ENCODE measurements at places on chromosomes 1 and 21. TPM values are rescaled to one million over a fixed set of nuclear protein-coding genes. Genes with fewer than 3 reads are reported as not detected.
A peak's percentile ranks its signal among the peaks of the same experiment; 100 is the strongest.

GRCh38 chr1:64754173-64754572 is 9.3 kb downstream of the RAVER2 start:
- H3K27ac ChIP-seq, result no peak overlapping the region
- peaks cover 12% of the 10 kb centered on the region for H3K36me3 ChIP-seq
- no peak overlapping the region for H3K4me3 ChIP-seq
- DNase-seq, result no peak
- H3K27me3 ChIP-seq, result peaks cover 13% of the 10 kb centered on the region

DNA sequence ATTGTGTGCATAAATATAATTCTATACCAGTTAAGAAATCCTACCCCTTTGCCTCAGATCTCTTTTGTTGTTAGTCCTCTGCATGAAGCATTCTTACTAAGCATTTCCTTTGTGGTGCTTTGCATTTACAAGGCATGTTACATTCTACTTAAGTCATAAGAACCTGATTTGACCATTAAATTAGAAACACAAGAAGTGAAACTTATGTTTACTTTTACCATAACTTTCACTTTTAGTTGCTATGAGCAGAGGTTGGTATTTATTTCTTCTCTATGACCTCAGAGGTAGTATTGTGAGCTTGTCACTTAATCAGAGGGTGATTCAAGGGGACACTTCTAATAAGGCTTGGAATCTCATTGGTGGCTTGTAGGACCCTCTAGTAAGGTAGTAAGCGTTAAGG is 9.0 kb downstream of the FAM20B start:
- peak overlapping the region; percentile 10 for H3K4me3 ChIP-seq
- H3K4me1 ChIP-seq, result peaks cover 65% of the 10 kb centered on the region
- no peaks in the 10 kb centered on the region for H3K36me3 ChIP-seq
- H3K27me3 ChIP-seq, result no peaks in the 10 kb centered on the region
- DNase-seq, result peak; percentile 39

GRCh38 chr21:41439248-41439647 is 13.2 kb downstream of the MX1 start:
- H3K4me1 ChIP-seq, result peaks cover 2% of the 10 kb centered on the region
- peaks cover 67% of the 10 kb centered on the region for H3K36me3 ChIP-seq

DNA sequence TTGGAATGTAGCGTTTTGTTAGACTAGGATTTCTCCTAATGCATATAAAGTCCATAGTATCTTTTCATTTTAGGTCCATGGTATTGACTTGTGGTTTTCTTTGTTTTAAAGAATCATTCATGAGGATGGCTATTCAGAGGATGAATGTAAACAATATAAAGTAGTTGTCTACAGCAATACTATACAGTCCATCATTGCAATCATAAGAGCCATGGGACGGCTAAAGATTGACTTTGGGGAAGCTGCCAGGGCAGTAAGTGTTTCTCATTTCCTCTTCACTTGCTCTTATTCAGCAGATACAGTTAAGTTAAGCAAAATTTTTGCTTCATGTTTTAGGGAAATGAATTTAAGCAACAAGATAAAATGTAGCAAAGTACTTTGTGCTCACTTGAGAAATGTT is 25.4 kb downstream of the GNAI3 start:
- no peak overlapping the region for H3K27ac ChIP-seq
- H3K27me3 ChIP-seq, result no peaks in the 10 kb centered on the region
- no peak overlapping the region for H3K4me3 ChIP-seq
- peaks cover 20% of the 10 kb centered on the region for H3K4me1 ChIP-seq

- DNase-seq, result no peak
- H3K27me3 ChIP-seq, result no peaks in the 10 kb centered on the region
- H3K4me1 ChIP-seq, result peaks cover 3% of the 10 kb centered on the region
- no peaks in the 10 kb centered on the region for H3K36me3 ChIP-seq
- H3K4me3 ChIP-seq, result no peak overlapping the region
These were observed 95.5 kb downstream of the SSBP3 start for GRCh38 chr1:54310439-54311328.

GRCh38 chr1:78277253-78277652 is 213.5 kb upstream of the PTGFR start:
- no peaks in the 10 kb centered on the region for H3K27me3 ChIP-seq
- no peaks in the 10 kb centered on the region for H3K36me3 ChIP-seq
- no peak overlapping the region for H3K4me3 ChIP-seq
- no peak for DNase-seq
- H3K27ac ChIP-seq, result no peak overlapping the region
- no peaks in the 10 kb centered on the region for H3K4me1 ChIP-seq

DNA sequence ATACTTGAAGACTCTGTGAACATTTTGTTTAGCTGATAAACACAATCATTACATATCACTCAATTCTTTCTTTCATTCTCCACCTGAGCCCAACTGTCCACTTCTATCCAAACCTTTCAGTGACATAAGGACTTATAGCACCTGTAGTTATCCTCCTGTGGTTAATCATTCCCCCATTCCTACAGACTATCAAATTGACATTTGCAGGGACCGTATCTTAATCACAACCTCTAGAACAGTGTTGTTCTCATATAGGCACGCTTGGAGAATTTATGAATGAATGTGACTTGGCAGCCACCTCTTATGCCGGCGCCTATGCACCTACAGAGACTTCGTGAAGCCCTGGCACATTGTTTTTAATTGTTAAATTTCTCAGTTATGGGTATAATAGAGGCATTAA is 83.9 kb upstream of the CXADR start:
- no peaks in the 10 kb centered on the region for H3K4me1 ChIP-seq
- peak overlapping the region; percentile 46 for H3K27ac ChIP-seq
- H3K36me3 ChIP-seq, result no peaks in the 10 kb centered on the region
- H3K4me3 ChIP-seq, result no peak overlapping the region

DNA sequence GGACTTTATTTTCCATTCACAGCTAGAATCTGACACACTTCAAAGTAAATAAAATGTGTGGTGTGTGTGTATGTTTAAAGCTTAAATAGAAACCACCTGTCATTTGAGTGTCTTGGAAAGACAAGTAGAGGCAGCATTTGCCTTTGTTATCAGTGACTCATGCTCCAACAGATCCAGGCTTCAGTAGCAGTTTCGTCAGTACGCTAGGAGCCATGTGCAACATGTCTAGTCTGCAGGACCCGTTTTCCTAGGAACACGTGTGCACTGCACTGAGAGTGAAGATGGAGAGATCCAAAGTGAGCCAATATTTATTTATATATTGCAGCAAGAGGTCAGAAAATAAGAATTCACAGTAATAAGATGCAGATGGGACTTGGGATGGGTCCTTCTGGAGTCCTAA is 41.8 kb downstream of the SGIP1 start:
- no peak overlapping the region for H3K4me3 ChIP-seq
- H3K27ac ChIP-seq, result no peak overlapping the region
- H3K4me1 ChIP-seq, result no peaks in the 10 kb centered on the region
- no peaks in the 10 kb centered on the region for H3K36me3 ChIP-seq
- no peaks in the 10 kb centered on the region for H3K27me3 ChIP-seq
- no peak for DNase-seq

TTC34 gene
- 0.29 TPM for polyA plus RNA-seq

TMEM240 gene
- not detected for polyA plus RNA-seq

KISS1 gene
- not detected for polyA plus RNA-seq
